A673 (cell line): ENCODE measurements at places on chromosomes 7 and 10.

- DNase-seq: no peak
Measured at GRCh38 chr10:35739998-35740397, 97.9 kb upstream of the FZD8 start.

- DNase-seq: no peak
Measured at GRCh38 chr7:24029068-24029467, 254.9 kb upstream of the NPY start.

- DNase-seq: no peak
Measured at GRCh38 chr7:139078911-139079310, 30.6 kb downstream of the ZC3HAV1 start.

DNA sequence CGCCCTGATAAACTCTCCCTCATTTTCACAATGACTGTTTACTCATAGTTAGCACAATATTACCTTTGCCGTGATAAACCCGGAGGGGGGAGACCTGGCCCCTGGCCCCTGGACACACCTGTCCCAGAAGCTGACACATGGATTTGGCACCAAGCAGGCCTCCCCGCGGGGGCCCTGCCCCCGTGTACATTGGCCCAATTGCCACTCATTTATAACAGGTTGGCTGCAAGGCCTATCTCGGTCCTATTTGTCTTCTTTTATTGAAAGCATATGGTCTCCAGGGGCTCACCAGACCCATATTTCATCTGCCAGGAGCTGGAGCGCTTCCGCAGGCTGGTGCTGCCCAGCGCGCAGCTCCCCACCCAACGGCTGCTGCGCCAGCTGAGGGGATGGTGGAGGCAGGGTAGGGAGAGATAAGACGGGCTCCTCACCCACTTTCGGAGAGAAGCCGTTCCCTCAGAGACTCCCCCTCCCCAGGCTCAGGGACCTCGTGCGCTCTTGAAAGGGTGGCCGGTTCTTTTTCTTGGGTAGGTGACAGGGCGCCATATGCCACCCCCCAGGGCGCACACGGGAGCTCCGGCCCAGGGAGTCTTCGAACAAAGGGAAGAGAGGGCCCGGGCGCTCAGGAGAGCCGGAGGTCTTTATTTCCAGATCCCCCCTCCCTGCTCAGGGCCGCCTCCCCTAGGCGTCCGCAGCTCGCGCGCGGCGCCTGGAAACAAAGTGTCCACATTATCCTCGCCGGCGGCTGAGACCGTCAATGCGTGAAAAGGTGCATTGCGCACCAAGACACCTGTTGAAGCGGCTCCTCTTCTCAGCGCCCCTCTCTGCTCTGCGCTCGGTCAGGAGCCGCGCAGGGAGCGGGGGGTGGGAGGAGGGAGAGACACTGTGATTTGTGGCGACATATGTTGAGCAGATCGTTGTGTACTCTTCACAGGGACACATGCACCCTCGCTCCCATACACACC, 4.3 kb upstream of the NEUROG3 start:
- no peak for DNase-seq

DNA sequence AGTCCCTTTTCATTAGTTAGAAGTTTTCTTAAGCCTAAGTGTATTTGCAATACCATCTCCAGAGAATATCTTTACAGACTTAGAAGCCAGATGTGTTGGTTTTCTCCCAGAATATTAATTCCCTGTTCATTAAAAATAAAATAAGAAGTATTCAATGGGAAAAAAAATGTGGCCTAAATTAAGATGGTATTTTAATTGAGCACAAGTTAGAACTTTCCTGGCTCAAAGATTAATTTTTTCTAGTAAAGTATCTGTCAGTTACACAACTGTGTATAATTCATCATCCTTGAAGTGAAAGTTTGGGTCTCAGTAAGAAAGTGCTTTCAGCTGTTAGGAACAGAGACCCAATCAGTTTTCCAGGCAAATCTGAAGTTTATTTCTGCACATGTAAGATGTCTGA, 1179.5 kb upstream of the C7orf33 start:
- DNase-seq: no peak

DNA sequence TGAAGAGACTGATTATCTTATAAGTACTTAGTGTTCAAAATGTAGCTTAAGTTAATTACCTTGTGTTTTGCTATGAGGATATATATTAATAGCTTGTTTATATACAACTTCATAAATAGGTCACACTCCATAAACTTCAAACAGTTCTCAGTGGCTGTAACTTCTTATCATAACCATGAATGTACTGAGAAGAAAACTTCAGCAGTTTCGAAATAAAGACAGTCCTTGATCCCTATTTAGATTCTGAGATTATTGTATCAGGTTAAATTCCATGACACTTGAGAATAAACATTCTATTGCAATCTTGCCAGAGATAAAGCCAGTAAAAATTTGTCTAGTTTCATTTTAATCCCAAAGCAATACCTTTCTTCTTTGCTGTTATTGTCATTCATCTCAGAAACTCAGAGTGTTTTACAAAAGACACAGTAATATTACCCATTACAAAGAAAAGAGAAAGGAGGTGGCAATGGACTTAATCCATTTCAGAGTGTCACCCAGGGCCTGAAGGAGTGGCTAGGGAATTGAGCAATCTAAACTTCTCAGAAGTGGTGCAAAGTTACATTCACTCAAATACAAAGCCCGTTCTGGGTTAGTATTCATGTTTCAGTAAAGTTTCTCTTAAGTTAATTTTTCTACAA, 403.6 kb downstream of the SEMA3D start:
- DNase-seq: peak; percentile 29

DNA sequence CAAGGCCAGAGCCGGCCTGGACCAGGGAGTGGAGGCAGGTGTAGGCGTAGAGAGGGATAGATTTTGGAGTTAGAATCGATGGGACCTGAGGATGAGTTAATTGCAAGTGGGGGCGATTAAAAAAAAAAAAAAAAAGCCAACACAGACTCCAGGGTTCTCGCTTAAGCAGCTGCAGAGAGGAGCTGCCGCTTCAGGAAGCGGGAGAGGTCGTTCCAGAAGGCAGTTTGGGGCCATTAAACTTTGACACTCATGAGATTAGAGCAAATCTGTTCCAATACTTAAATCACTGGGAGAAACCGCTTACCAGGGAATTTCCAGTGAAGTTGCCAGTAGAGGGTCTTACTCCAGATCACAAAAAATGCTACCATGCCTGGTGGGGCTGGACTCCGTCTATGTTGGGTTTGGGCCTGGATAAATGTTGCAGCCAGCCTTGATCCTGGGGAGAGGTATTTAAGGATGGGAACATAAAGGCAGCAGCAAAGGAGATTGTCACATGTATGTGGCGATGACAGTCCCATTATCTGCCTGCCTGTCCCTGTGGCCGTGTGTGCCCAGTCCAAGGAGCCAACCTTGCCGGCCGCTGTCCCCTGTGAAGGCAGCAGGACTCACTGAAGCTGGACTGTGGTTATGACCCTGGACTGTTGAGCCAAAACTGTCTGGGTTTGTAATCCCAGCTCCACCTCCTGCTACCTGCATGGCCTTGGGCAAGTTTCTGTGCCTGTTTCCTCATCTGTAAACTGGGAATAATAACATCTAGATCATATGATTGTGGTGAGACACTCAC, 23.9 kb upstream of the GRID1 start:
- DNase-seq: no peak

GRCh38 chr10:3420527-3421469, 248.2 kb upstream of the PITRM1 start:
- no peak for DNase-seq

GRCh38 chr7:8592167-8592566, 158.8 kb downstream of the NXPH1 start:
- no peak for DNase-seq

- DNase-seq: no peak
Measured at GRCh38 chr10:133461841-133462240, 8.1 kb downstream of the SCART1 start.

DNA sequence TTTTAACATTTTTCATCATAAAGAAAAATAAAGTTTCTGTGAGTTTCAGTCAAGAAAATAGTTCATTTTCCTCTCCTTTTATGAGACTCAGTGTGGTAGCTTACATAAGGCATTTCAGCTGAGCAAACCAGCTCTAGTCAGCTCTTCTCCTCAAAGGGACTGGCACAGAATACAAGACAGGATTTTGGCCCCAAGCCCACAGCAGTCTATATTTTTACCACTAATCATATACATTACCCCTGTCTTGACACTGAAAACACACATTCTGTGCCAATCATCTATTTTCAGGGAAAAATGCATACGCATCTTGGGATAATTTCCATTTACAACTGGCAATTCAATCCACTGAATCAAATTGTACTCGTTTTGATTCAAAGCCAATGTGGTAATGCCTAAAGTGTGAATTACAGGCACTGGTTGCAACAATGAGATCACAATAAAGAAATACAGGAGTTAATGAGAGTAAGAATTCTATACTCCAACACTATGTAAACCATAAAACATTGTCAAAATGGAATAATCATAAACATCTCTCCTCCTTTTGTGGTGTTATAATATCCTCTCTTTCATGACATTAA, 186.4 kb downstream of the CACNA2D1 start:
- DNase-seq: no peak

GRCh38 chr7:41994746-41995110, 242.3 kb downstream of the GLI3 start:
- DNase-seq: no peak

DNA sequence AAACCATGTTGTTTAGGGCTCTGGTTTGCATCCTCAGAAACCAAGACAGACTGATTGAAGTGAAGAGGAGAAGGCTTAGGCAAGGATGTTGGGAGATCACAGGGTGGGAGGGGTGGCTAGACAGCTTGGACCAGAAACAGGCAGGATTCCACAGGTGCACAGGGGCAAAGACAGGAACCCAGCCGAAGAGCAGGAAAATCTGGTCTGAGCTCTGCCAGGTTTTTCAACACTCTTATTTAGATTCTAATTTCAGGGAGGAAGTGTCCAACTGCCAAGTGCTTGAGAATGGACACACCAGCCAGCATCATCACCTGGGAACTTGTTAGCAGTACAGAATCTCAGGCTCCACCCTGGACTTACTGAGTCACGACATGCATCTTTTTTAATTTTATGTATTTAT, 93.8 kb downstream of the MARCHF5 start:
- DNase-seq: no peak

DNA sequence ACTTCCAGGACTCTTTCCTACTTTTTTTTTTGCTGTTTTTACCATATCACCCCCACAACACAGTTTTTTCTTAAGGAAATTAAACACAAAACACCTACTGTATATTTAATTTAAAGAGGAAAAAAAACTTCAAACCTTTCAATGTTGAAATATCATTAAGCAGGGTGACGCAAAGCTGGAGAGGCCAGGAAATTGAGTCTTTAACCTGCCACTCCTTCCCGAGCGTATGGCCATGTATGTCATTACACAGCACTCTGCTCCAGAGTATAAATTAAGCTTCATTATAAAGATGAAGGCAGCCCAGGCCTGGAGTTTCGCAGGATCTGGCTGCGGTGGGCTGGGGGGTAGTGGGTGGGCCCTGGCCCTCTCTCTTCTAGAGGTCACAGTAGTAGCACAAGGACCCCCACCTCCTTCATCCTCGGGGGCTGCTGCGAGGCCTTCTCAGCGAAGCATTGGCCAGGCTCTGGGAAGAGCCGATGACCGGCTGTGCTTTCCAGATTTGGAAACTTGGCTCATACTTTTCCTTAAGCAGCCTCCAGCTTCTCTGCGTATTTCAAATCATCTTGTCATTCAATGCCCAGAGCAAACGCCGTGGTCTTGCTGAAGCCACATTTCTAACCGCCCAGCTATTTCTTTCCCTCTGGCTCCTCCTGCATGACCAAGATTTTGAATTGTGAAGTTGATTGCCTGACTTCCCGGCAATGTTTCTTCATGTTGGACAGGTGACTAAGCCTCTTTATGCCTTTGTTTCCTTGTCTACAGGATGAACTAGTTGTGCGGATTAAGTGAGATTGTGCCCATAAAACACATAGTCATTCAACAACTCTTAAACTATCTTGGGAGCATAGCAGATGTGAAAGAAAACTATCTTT, 765.1 kb downstream of the SUGCT start:
- DNase-seq: no peak

GRCh38 chr10:103960103-103960502, 6.8 kb upstream of the SLK start:
- no peak for DNase-seq

GRCh38 chr7:32900433-32900995, 9.0 kb upstream of the KBTBD2 start:
- no peak for DNase-seq

- no peak for DNase-seq
Measured at GRCh38 chr7:105974471-105974870, 11.4 kb downstream of the CDHR3 start.

DNA sequence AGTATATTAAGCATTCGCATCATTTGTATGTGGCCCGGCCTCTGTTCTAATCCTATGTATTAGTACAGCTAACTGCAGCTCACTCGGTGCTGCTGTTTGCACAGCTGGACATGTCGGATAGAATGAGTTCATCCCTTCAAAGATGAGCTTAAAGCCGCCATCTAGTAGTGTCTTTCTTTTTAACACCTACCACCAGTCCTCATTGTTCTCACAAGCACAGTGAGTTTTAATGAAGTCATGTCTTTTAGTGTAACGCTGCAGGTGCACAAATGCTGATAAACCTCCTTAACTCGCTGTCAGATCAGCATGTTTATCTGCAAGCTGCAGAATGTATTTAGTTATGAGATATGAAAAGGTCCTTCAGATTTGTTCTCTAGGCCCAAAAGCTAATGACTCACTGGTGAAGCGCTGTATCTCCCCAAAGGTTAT, 247.5 kb downstream of the MTERF1 start:
- DNase-seq: no peak

DNA sequence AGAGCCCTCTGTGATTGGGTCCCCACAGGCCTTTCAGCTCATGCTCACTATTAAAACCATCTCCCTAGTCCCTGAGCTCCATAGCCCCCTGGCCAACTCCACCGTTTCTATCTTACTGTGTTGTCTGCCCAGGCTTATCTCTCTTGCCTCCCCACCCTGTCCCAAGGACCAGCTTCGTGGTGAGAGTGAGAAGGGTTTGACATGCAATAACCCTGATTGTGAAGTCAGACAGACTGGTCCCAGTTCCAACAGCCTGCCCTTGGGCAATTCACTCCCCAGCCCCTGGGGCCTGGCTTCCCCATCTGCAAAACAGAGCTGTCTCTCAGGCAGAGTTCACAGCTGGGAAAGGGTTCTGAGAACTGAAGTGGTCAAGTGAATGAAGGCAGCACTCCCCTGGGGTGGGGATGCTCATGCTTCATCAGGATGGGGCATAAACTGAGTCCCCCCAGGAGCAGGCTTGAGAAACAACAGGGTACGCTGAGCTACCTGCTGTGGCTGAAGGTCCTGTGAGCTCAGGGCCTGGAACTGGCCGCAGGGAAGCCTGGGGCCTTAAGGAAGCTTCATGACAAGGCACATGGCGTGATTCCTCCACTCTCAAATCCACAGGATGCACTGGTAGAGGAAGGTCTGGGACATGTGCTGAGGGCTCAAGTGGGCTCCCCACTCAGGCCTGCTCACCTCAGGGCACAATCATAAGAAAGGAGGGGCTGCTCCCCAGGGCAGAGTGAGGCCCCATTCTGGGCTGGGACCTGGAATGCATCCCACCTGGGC, 1.8 kb upstream of the PPIF start:
- DNase-seq: no peak

DNA sequence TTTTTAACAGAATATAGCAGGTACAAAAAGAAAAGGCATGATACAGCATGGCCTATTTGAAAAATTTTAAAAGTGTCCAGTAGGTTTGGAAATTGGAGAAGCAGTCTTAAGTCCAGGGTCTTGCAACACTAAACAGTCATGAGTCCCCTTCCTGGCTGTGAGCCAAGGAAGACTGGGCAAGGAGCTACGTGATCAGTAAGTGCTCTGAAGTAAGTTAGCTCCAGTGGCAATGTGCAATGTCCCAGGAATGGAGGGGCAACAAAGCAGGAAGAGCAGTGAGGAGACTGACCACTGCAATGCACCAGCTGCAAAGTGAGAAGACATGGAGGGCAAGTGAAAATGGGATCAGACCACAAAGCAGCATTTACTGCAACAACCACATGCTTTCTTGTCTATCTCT, 72.9 kb upstream of the GRID1 start:
- peak; percentile 35 for DNase-seq
